Large intestine (tissue), 12 donors: ENCODE measurements at places on chromosomes 12 and 14. TPM values are rescaled to one million over a fixed set of nuclear protein-coding genes. Genes with fewer than 3 reads are reported as not detected.

Gene KRT2
- 0.54 TPM for polyA plus RNA-seq

Gene SOCS2
- polyA plus RNA-seq, result 32.2 TPM

Gene RPS6KL1
- 5.4 TPM for polyA plus RNA-seq

Gene STON2
- polyA plus RNA-seq, result 14.6 TPM

Gene HOXC4
- polyA plus RNA-seq, result 14.0 TPM

Gene SYNDIG1L
- 0.10 TPM for polyA plus RNA-seq

Gene LYZ
- 128 TPM for polyA plus RNA-seq

- H3K4me1 ChIP-seq, result no peaks in the 10 kb centered on the region
- no peak for DNase-seq
- no peaks in the 10 kb centered on the region for H3K27me3 ChIP-seq
- H3K4me3 ChIP-seq, result no peak overlapping the region
- H3K36me3 ChIP-seq, result no peaks in the 10 kb centered on the region
- no peak overlapping the region for H3K27ac ChIP-seq
Measured at GRCh38 chr12:28824849-28825248, 324.2 kb upstream of the FAR2 start.

DNA sequence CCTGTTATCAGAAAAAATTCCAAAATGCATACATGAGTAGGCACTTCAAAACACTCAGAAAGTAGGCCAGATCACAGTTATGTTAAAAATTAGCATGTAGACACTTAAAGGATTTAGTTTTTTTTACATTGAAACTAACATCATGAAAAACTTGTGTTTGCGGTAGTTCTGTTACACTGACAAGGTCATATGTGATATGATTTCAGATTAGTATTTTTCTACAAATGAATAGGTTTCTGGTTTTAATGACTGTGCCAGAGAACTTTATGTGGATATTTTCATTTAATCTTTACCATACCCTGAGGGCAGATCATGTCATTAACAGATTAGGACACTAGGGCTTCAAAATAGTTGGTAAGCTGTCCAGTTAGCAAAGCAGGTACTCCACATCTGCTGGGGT is 20.7 kb downstream of the YARS2 start:
- no peaks in the 10 kb centered on the region for H3K4me1 ChIP-seq
- no peak for DNase-seq
- H3K27ac ChIP-seq, result no peak overlapping the region
- no peaks in the 10 kb centered on the region for H3K27me3 ChIP-seq
- H3K36me3 ChIP-seq, result peaks cover 44% of the 10 kb centered on the region

GRCh38 chr14:62602712-62603111 is 442.5 kb downstream of the KCNH5 start:
- no peak for DNase-seq
- H3K27ac ChIP-seq, result no peak overlapping the region
- H3K4me3 ChIP-seq, result no peak overlapping the region
- H3K27me3 ChIP-seq, result no peaks in the 10 kb centered on the region
- no peaks in the 10 kb centered on the region for H3K36me3 ChIP-seq

GRCh38 chr12:91094957-91095356 is 16.3 kb downstream of the LUM start:
- no peaks in the 10 kb centered on the region for H3K27me3 ChIP-seq
- H3K4me3 ChIP-seq, result no peak overlapping the region
- H3K36me3 ChIP-seq, result no peaks in the 10 kb centered on the region
- no peak for DNase-seq
- H3K4me1 ChIP-seq, result peaks cover 3% of the 10 kb centered on the region

- H3K4me3 ChIP-seq, result no peak overlapping the region
- peaks cover 91% of the 10 kb centered on the region for H3K36me3 ChIP-seq
- no peaks in the 10 kb centered on the region for H3K27me3 ChIP-seq
- no peak overlapping the region for H3K27ac ChIP-seq
- H3K4me1 ChIP-seq, result no peaks in the 10 kb centered on the region
Measured at GRCh38 chr14:92951912-92952471, 29.0 kb downstream of the CHGA start.

DNA sequence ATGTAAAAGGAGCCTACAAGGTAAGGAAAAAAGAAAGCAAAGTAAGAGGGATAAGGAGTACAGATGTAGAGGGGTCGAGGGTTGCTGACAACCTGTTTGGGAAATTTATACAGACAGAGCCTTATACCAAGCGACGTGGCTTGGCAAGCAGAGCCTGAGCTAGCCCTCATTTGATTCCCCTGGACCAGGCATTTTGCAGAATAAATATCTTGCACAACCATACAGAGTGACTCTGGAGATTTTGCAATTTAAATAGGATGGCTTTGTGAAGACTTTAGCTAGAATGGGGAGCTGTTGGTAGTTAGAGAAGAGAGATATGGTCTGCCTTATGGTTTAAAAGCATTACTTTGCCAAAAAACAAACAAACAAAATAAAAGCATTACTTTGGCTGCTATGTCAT is 11.1 kb upstream of the ANO6 start:
- H3K36me3 ChIP-seq, result no peaks in the 10 kb centered on the region
- H3K27ac ChIP-seq, result no peak overlapping the region
- no peak for DNase-seq
- no peak overlapping the region for H3K4me3 ChIP-seq
- peaks cover 13% of the 10 kb centered on the region for H3K4me1 ChIP-seq

DNA sequence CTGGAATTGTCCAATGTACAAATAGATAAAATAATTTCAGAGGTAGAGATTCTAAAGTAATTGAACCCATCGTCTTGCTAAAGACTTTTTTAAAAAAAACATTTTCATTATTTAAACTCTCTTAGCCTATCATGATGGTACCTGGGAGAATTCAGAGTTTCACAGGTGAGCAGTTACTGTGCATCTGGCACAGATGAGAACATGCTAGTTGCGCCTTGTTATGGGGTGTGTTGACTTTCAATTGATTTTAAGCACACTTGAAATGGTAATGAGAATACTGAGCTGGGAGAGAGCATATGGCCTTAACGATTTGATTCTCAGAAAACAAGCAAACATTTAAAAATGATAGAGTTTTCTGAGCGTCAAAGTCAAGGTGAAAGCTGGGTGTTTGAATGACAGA is 66.6 kb downstream of the FLRT2 start:
- no peak overlapping the region for H3K27ac ChIP-seq
- H3K27me3 ChIP-seq, result no peaks in the 10 kb centered on the region
- no peak for DNase-seq
- no peak overlapping the region for H3K4me3 ChIP-seq
- no peaks in the 10 kb centered on the region for H3K4me1 ChIP-seq
- H3K36me3 ChIP-seq, result no peaks in the 10 kb centered on the region

DNA sequence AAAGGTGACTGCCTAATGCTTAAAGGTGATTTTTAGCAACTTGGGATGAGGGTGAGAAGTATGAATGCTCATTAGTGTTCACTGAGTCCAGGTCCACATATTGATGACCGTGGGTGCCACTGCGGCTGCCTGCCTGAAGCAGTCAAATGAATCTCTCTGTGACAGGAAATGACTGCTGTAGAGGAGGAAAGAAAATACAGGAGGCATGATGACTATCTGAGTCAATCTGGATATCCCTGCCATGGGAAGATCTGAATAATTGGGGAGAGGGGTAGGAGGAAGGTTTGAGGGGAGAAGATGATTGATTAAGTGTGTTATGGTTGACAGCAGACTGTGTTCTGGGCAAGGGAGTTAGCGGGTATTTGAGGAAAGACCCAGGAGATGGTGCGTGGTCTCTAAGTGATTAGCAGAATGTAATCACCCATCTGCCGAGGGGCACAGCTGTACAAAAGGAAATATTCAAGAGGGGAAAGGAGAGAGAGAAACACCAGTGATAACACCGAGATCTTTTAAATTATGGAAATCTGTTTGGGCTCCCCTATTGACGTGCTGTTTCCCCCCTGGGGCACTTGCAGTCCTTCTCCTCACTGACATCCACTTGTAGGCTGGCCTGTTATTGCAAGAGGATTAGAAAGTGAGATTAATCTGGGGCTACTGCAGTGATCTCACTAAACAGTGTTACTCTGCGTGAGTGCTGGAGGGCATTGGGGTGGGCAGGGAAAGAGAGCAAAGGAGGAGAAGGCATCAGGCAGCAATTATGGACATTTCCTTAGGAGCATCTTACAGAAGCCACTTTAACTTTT is 97.7 kb downstream of the AKAP6 start:
- no peak for DNase-seq
- H3K27ac ChIP-seq, result no peak overlapping the region
- H3K4me3 ChIP-seq, result no peak overlapping the region
- no peaks in the 10 kb centered on the region for H3K4me1 ChIP-seq

GRCh38 chr12:26854031-26854390 is 21.0 kb upstream of the ITPR2 start:
- no peaks in the 10 kb centered on the region for H3K27me3 ChIP-seq
- no peaks in the 10 kb centered on the region for H3K36me3 ChIP-seq
- no peak overlapping the region for H3K27ac ChIP-seq
